AG08395 (cell line): ENCODE measurements at places on chromosomes 4 and X.
A peak's percentile ranks its signal among the peaks of the same experiment; 100 is the strongest.

DNA sequence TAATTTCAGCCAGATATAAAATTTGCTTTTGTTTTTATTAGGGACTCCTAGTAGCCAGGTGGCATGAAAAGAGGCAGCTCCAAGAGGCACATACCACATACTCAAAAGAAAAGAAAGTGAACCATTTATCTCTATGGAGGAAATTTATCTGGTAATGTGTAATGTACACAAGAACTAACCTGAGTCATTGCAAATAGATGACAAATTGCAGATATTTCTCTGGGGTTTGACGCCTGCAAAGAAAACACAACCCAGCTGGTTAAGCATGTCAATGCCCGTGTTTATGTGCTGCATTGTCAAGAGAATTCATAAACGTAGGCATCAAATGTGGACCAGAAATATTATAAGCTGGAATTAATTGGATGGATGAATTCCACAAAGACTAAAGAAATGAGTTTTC is 46.9 kb upstream of the PHKA2 start:
- DNase-seq: no peak

- no peak for DNase-seq
Measured at GRCh38 chrX:40506201-40506985, 74.4 kb upstream of the ATP6AP2 start.

GRCh38 chr4:185470501-185471195 is 885 bp downstream of the CCDC110 start:
- peak; percentile 40 for DNase-seq

DNA sequence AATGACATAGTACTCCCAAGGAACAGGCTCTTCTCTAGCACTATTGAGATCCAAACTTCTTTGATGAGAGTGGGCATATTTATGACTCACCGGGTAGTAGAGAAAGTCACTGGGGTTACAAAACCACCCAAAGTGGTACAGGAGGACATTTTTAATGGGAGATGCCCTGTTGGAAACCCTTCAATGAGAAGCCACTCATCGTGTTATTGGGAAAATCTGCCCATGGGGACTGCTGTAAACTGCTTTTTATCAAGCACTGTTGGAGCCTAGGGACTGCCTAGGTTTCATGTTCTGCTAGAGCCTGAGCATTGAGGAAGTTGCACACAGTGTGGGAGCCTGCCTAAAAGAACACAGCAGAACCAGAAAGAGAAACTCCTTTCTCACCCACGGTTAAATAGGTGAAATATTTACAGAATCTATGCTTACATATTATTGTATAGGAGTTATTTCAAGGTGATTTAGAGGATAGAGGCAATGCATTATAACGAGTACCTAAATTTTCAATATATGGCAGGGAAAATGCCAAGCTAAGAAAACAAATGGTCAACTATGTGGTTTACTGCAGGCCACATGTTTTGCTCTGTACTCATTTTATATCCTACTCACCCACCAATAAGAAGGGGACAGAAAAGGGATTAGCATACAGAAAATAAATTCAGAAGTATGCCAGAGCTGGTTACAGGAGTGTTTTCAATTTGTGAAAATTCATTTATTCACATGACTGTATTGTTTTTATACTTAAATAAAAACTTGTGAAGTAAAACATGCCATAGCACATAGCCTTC is 559.1 kb downstream of the FSTL5 start:
- DNase-seq: no peak

- no peak for DNase-seq
Measured at GRCh38 chrX:106484233-106484632, 127.5 kb upstream of the RADX start.

DNA sequence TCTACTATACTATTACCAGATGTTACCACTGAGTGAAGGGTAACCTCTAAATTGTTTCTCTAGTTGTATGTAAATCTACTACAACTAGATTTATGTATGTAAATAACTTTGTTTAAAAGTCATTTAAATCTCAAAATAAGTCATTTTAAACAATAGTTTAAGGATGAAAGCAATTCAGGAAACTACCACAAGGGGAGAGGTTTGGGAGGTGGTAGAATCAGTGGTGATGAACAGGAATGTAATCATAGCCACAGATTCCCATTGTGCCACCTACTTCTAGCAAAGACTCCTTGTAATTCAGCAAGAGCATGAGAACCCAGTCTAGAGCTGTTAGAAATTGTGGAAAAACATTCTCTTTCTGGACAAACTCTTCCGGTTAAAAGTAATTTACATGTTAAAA is 234.6 kb downstream of the SLC7A11 start:
- DNase-seq: peak; percentile 6

DNA sequence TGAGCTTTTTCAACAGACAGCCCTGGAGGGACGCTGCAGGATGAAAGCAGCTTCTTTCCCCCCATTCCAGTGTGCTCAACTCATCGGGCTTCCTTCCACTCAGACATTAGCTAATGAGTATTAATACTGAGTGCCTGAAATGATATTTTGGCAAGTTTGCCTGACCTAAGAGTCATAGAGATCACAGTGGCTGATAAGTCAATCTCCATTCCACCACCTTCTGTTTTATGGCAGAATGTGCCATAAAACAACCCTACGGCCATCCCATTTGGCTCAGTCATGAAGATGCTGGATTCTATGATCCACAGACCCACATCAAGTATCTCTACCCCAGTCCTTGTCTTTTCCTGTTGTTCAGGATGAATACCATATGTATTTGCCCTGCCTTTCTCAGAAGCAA is 48.3 kb upstream of the MAB21L2 start:
- no peak for DNase-seq

DNA sequence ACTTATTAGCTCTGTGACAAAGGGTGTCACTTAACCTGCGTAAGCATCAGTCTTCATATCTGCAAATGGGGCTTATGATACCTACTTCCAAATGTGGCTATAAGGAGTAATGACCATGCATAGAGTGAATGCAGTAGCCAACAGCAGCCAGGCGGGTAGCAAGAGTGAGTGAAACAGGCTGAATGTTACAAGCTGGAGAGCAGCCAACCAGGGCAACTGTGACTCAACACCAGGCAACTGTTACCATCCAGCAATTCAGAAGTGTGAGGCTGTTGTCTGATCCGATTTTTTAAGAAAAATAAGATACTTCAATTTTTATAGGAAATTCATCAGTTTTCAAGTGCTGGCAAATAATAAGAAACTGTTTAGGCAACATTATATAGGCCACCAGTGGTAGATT is 270.2 kb upstream of the TAPT1 start:
- DNase-seq: peak; percentile 83

- peak; percentile 87 for DNase-seq
Measured at GRCh38 chr4:55078987-55079386, 46.4 kb downstream of the KDR start.

DNA sequence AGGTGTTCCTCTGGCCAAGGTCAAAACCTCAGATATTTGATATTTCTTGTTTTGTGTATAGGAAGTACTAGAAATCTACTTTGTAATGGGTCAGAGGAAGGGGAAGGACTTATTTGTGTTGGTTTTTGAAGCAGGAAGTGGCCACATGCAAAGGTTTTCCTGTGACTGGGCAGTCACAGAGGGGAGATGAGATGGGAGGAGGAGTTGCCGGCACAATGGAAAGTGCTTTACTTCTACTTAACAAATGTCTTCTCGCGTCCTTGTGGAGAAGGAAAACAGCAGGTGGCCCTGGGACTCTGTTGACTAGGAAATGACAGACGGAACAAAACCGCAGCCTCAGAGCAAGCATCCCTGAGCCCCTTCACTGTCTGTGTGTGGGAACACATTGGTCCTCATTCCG is 46.6 kb downstream of the SHROOM2 start:
- DNase-seq: no peak

DNA sequence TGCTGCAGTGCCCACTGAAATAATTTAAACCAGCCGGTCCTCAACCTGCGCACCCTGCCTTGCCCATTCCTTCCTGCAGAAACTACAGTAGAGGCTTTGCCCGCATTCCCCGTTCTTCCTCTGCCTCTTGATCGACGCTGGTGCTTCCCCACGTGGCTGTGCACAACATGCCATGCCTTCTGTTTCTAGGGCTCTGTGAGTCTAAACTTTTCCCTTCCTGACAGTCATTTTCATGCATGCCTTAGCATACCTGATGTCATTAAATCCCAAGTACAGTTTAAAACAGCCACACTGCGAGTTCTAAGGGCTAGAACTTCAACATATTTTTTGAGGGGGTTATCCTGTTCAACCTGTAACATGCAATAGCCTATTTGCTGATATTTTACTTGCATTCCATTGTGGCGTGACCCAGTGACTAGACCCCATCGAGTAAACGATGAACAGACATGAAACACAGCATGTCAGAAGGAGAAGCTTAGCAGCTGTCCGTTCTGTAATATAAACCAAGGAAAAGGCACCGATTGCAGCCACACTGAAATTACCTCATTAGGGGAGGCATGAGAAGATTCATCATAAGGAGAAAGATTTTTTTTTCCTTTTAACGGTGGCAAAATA is 232.5 kb downstream of the ARHGAP10 start:
- DNase-seq: no peak

- no peak for DNase-seq
Measured at GRCh38 chrX:11334165-11334564, 41.0 kb downstream of the AMELX start.

- no peak for DNase-seq
Measured at GRCh38 chr4:174464949-174465348, 57.3 kb downstream of the HPGD start.

DNA sequence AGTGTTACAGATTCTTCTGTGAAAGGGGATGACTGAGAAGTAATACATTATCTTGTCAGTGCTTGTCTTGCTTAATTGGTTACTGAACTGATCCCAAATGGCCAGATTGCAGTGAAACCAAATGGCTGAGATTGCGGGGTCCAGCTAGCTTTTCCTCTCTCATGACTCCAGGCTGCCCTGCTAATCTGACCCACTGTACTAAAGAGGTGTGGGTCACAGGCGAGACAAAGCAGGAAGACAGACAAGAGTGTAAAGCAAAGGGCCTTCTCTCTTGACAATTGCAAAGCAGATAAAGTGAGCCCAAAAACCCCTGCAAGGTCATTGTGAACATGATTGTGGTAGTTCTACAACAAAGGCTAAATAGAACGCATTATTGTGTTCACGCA is 2.1 kb downstream of the TMEM150C start:
- DNase-seq: no peak

- DNase-seq: no peak
Measured at GRCh38 chr4:153509724-153510123, 43.6 kb downstream of the TMEM131L start.

DNA sequence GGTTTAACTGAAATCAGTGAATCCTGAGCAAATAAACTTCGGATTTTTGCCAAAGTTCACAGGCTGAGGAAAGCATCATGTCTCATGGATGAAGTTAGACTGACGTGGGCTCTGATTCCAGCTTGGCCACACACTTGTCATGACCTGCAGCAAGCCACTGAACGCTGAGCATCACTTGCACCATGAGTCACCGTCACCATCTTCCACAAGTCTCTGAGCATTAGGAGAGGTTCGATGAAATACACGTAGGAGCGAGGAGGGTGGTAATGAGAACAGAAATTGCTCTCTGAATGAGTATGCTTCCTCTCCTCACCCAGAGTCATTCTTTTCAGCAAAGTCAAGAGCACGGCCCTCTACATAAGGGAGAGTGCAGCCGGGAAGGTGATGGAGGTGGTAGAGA is 3.8 kb upstream of the TRIML2 start:
- DNase-seq: no peak

DNA sequence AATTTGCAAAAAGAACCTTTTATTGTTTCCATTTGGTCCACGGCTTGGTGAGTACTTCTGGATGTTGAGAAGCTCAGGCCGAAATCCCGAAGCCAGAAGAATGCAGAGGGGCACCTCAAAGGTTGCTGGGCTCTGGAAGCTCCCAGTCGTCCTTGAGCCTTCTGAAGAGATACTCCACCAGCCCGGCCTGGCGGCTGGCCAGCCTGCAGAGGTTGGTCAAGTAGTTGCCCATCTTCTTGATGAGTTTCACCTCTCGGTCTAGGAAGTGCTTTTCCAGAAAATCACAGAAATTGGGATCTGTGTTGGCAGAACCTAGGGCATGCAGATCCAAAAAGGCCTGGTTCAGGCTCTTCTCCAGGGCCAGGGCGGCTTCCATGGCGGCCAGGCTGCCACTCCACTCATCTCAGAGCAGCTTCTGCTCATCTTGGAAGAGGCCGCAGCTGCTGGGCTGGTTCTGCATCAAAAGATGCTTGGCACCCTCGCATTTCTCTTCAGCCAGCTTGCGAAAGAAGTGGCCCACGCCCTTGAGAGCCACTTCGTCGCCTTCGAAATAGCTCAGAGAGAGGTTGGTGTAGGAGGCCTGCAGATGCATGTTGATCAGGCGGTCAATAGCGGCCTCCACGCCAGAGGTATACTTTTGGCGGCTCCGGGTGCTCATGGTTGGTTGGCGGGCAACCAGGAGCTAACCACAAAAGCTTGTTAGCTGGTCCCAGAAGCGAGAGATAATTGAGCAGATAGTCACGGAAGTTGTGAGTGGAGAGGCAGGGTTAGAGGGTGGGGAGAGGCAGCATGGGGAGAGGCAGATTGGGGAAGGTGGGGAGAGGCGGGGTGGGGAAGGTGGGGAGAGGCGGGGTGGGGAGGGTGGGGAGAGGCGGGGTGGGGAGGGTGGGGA is 76.5 kb upstream of the TSPAN7 start:
- DNase-seq: no peak

DNA sequence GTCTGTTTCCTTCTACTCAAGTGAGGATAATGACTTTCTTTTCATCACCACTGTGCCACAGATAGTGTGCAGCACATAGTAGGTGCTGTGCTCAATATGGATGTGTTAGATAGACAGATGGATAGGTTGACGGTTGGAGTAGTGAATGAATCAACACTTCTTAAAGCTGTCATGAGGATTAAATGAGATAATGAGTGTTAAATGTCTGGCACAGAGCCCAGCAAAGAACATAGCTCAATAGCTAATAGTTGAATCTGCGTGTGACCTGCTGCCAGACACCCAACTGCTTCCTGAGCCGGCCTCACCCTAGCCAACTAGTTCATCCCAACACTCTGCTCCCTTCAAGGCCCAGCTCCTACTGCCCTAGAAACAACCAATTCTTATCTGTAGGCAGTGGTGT is 67.7 kb upstream of the PJA1 start:
- no peak for DNase-seq

DNA sequence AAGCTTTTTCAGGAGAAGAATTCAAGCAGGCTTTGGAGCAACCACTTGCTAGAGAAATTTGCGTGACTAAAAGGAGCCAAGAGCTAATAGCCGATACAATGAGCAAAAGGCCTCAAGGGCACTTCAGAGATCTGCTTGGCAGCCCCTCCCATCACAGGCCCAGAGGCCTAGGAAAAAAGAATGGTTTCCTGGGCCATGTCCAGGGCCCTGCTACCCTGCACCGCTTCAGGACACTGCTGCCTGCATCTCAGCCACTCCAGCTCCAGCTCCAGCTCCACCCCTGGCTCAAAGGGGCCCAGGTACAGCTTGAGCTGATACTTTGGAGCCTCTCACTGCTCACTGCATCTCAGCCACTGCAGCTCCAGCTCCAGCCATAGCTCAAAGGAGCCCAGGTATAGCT is 98.9 kb downstream of the FAM13A start:
- DNase-seq: no peak

GRCh38 chr4:158042591-158043030 is 130.2 kb downstream of the GASK1B start:
- DNase-seq: peak; percentile 7

GRCh38 chr4:2886622-2887021 is 43.0 kb downstream of the ADD1 start:
- DNase-seq: no peak
